ENCODE measurements at places on chromosomes 6 and 20.

DNA sequence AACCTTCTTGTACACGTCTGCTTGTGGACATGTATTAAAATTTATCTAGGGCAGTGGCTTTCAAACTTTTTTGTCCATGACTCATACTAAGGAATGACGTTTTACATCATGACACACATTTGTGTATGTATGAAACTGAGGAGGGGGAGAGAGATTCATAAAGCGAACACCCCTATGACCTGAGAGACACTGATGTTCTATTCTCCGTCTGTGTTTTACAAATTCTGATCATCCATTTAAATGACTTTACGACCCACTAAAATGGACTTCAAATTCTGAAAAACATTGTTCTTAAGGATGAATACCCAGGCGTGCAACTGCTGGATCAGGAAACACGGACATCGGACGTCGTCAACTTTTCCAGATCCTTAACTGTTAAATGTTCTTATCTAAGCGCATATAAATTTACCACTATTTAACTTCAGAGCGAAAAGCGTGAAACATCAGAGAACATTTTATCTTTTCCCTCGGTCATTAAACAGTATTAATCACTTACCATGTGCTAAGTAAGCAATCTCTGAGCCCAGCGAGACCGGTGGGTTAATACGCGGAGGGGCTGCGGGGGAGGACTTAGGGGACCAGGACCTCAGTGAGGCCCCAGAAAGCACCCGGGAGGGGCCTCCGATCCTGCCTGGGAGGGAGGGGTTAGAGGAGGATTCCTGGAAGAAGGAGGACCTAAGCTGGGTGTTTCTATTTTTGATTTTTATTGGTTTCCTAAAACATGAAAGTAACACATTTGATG, 1.2 kb downstream of the PLAGL1 start:
- DNase-seq, result no peak

GRCh38 chr6:100479179-100480035, 14.7 kb upstream of the SIM1 start:
- DNase-seq, result peak; percentile 70

GRCh38 chr20:37007898-37008649, 56.6 kb upstream of the SAMHD1 start:
- no peak for DNase-seq

DNA sequence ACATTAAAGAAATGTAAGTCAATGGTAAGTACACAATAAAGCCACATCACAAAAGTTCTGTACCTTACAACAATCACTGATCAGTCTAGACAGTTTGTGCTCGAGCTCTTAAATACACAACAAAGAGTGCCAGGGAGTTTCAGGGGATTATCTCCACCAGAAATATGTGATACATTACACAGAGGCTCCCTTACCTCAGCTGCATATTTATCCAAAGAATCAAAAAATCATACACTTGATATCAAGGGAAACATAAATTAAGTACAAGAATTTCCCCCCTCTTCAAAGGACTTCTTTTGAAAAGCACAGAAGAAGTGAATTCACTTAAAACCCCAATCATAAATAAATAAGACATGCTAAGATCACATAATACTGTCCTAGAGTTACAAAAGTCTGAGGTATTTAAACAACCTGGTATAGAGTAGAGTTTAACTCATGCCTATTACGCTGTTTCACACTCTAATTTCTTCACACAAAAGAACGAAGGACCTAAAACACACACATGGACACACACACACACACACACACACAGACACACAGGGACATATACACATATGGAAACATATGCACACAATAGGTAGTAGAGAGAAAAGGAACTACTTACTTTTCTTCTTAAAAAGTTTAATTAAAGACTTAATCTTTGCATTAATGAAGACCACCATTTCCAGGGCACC, 528 bp downstream of the NHSL1 start:
- DNase-seq, result no peak
